ENCODE measurements at places on chromosomes 12 and 14.

DNA sequence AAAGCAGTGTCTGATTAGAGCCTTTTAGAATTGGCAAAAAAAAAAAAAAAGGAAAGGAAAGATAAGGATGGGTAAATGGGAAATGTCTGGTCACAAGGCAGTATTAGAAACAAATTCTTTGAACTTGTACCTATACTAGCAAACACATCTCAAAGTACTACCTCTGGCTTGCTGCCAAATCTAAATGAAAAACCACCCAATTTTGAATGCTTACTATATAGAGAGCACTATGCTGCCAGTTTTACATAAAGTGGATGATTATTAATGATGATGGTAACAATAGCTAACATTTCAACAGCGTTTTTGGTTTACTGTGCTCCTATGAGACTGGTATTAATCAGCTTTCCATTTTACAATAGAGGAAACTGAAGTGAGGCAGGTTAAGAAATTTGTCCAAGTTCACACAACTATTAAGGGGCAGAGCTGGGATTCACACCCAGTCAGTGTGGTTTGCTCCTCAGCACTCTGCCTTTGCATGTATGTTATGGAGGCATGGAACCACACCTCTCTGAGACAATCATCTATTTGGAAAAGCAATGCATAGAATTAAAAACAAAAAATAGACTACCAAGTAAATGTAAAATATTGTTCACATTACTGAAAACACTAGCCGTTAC, 34.2 kb downstream of the ATP2B1 start:
- no peak for DNase-seq

DNA sequence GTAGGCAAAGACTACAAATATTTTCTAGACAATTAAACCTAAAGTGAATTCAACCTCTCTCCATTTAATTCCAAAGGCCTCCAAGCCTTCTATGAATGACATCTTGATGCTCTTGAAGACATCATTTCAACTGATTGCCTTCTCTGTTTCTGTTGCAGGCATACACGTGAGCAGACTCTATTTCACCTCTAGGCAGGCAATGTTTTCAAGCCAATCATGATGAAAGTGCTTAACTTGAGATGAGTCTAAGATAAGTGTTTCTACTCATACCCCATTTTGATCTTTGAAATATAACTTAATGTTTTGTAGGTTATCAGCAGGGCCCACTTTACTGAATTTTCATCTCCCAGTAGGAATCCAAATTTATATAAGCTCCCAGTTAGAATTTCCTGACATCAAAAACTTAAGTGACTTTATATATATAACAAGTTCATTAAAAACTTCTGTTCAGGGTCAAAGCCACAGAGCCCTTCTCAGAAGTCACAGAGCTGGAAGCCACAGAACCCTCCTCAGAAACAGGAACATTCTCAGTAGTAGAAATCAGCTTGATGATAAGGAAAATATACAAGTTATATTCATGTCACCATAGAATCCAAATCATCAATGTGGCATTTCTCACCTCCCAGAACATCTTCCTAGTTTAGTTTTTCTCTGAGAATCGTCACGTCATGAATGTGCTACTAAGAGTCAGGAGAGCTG, 108.5 kb downstream of the PHLDA1 start:
- no peak for DNase-seq

DNA sequence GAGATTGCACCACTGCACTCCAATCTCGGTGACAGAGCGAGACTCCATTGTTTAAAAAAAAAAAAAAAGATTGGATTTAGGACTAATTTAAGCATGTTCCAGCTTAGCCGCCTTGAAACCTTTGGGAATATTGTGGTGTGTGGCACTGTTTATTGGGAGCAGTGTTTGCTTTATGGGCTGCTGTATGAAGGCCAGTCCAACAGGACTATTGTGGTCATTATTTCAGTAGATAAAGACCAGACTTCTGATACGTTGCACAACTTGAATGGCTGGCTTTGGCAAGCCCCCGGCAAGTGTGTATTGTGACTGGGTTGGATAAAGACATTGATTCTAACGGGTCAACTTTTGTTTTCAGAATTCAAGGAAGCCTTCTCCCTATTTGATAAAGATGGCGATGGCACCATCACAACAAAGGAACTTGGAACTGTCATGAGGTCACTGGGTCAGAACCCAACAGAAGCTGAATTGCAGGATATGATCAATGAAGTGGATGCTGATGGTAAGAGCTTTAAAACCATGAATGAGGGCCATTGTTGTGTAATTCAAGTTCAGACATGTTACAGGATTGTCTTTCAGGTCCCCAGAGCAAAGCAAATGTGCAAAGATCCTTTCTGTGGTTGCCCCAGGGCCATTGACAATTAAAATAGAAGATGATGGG, 4.2 kb downstream of the CALM1 start:
- no peak for DNase-seq

DNA sequence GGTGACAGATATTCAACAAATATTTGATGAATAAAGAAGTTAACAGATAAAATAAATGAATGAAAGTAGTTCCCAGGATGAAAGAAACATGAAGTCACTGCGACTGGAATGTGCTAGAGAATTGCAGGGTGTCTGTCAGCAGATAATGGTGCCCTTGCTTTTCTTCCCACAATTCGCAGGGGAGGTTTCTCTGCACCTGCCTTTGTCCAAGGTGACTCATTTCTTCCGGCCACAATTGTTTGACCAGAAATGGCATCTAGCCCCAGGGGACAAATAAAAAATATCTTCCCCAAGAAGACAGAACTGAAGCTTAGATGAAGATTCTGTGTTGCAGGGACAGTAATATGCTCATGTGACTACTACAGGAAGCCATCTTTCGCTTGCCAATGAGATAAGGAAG, 316.1 kb upstream of the TBX3 start:
- peak; percentile 77 for DNase-seq

GRCh38 chr14:104428860-104429259, 150.7 kb upstream of the C14orf180 start:
- no peak for DNase-seq

- DNase-seq: no peak
Measured at GRCh38 chr12:118958520-118958919, 22.8 kb upstream of the SRRM4 start.

DNA sequence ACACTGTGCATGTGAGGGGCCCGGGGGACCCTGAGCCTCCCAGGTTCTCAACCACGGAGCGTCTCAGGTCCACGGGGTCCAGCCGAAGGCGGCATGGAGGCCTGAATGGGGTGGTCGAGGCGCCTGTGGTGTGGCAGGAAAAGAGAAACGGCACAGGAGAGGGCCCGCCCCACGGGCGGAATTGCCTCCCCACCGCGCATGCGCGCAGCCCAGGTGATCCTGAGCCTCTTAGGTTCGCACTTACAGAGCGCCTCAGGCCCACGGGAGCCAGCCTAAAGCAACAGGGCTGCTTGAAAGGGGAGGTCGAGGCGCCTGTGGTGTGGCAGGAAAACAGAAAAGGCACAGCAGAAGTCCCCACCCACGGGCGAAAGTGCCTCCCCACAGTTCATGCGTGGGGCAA, 311.0 kb downstream of the ALG10 start:
- no peak for DNase-seq

DNA sequence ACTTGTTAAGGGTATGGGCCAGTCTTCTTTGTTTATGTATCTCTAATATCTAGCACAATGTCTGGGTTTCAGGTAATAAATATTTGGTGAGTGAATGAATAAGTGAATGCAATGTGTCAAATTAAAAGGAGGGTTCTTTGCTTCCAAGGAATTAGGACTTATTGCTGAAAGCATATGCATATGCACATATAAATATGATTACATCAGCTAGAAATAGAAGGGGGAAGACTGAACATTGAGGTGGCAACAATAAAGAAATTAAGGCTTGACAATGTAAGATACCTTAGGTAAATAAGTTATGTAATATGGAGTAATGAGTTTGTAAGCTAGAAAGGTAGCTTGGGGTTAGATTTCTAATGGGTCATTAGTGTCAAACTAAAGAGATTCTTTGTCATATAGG, 37.7 kb downstream of the KCNMB4 start:
- no peak for DNase-seq

DNA sequence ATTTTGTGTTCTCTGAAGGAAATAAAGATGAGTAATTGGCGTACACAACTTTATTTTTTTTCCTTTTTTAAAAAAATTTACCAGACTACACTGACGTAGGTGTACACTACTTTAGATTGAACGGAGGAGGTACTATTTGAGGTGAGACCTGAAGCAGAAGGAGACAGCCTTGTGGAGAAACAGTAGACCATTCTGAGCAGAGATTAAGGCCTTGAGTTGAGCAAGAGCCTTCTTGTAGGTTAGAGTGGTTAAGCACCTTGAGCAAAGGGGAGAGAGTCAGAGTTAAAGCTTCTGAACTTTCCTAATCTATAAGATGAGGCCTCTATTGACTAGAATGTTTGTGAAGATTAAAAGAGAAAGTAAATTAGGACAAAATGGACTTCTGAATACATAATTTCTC, 2.5 kb downstream of the LEMD3 start:
- DNase-seq: no peak

GRCh38 chr14:105167303-105168092, 1.1 kb downstream of the JAG2 start:
- DNase-seq: no peak

DNA sequence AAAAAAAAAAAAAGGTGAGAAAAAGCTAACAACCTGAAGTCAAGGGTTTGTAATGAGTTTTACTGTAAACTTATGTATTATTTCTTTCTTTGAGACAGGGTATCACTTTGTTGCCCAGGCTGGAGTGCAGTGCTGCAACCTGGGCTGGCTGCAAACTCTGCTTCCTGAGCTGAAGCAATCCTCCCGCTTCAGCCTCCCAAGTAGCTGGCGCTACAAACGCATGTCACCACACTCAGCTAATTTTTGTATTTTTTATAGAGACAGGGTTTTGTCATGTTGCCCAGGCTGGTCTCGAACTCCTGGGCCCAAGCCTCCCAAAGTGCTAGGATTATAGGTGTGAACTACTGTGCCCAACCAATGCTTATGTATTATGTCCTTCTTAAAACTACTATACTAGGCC, 9.2 kb downstream of the ATF7 start:
- no peak for DNase-seq

DNA sequence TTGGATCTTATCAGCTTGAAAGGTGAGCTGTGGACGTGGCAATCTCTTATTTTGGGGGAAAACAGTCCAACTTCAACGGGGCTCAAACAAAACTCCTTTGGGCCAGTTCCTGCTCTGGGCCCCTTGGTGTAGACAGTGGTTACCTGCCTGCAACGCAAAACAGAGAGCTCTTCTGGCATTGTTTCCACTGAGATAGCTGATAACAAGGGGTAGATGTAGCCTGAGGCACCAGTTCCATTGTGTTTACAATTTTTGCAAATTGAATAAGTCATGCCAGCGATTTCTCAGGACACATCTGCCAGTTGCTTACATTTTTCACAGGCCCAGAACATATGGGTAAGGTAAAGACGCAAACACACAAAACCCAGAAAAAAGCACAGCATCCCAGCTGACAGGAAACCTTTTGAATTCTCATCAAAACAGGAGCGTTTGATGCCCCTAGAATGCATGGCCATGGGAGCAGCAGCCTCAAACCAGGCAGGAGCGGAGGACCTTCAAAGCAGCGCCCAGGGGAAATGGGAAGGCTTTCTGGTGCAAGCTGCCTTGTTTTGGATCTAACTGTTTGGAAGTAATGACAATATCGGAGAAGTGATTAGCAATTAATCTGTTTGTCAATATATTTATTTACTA, 259.7 kb downstream of the AACS start:
- DNase-seq: no peak

DNA sequence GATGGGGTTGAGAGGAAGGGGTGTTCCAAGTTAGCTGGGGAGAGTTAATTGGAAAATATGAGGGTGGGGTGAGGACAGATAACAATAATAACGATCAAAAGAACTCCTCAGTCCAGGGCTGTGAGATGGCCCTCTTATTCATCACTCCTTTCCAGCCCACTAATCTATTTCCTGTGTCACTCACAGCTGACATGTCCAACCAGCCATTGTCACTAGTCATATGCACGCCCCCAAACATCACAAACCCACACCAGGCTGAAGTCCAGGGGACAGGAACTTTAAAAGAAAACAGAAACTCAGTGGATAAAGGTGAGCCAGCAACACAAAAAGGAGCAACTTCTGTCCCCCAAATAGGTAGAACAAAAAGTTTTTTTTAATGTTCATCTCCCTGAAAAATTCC, 911 bp downstream of the CALCOCO1 start:
- no peak for DNase-seq

- no peak for DNase-seq
Measured at GRCh38 chr12:51726931-51727330, 121.6 kb downstream of the FIGNL2 start.

DNA sequence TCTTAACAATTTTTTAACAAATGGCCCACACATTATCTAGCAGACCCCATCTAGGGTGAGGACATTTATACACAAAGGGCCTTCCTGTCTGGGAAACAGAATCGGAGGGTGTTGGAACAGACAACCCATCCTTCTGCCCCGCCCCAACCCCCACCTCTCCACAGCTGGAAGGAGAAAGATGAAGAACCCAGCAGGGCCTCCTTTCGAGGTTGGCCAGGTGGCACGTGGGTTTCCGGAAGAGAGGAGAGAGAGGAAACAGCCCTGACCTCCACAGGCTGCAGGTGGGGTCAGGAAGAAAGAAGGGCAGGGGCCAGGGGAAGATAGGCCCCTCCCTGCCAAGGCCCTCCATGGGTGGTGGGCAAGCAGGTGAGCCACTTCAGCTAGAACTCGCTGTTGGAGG, 57.2 kb downstream of the LRRC74A start:
- no peak for DNase-seq

Measured in BE2C (cell line).